ENCODE measurements at places on chromosomes 16 and 17.

GRCh38 chr17:68398691-68399637 lies 58.3 kb downstream of the WIPI1 start:
- DNase-seq, result no peak

DNA sequence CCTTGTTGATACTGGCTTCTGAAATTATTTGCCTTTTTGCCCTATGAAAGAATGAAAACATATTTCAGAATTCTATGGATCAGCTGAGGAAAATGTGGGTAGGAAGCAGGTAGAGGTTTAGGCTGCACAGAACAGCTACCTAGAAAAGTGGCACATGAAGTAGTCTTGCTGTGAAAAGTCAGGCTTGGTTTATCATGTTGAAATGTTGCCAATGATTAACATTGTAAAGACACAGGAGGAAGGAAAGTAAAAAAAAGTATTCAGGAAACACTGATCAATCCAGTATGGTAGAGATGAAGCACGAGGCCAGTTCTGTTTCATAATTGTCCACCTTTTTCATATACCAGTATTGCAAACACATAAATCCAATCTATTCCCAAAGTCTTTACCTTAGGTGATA lies 29.9 kb downstream of the ABCA6 start:
- no peak for DNase-seq

GRCh38 chr17:40112191-40112711 lies 9.5 kb upstream of the MSL1 start:
- DNase-seq, result no peak

DNA sequence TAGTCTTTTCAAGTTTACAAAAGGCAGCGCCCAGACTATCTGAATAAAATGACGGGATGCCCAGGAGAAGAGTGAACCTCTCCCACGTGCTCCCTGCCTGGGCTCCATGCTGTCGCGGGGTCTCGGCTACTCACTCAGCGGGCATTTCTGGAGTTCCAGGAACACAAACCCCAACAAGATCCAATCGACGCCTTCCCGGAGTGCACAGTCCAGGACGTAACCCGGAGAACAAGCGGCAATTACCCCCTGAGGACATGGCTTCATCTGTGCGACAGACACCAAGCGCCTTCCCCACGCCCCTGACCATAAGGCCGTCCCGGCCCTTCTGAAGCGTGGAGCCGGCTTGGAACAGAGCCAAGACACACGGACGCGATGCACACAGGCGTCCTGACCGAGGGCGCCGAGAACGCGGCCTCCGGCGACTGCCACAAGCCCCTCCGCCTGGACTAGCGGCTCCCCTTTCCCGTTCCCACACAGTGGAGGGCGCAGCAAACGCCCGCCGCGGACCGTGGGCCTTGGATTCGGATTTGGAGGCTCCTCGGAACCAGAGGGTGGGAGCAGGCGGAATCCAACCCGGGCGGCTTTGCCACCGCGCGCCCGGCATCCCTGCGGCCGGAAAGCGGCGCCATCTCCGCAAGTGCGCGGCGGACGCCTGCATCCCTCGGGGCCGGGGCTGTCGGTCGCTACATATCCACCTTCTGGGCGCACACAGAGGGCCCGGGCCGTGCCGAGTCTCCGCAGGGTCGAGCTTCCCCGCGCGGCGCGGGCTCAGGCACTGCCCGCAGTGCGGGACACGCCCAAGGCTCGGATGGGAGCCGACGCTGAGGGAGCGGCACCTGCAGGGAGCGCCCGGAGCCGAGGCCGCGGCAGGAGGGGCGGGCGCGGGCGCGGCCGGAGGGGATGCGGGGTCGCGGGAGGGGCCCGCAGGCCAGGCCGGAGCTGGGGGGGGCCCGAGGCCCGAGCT lies 725 bp downstream of the ABCA3 start:
- DNase-seq, result peak; percentile 59

- no peak for DNase-seq
Measured at GRCh38 chr16:89315791-89316581, 98.5 kb downstream of the ZNF778 start.

DNA sequence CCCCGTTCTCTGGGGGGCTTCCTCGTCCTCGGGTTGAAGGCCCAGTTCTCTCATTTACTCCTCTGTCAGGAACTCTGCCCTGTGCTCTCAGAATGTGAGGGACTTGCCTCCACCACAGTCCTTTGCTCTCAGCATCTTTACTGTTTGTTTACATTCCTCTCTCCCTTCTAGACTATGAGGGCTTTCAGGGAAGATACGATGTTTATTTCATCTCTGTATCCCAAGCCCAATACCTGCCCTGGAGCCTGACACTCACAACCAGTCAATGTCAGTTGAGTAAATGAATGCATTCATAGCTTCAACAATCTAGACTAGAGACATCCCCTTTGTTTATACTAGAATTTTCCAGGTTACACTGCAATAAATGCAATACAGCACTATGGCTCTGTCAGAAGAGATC lies 409.6 kb upstream of the CDH11 start:
- no peak for DNase-seq

GRCh38 chr16:74503412-74503811 lies 82.1 kb upstream of the CLEC18B start:
- no peak for DNase-seq

DNA sequence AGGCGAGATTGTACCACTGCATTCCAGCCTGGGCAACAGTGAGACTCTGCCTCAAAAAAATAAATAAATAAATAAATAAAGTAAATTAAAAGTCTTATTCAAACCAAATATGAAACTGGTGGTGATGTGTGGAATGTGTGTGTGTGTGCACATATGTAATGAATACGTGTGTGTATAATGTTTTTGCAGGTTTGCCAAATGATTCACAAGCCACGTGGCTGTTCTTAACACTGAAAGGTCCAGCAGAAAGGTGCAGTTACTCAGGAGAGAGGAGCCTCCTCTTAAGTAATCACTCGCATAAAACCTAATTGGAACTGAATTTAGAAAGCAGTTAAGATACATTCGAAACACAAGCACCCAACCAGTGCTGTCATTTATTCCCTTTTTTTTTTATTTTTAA lies 22.9 kb downstream of the GDE1 start:
- DNase-seq, result no peak

GRCh38 chr16:51024703-51025102 lies 126.4 kb downstream of the SALL1 start:
- DNase-seq, result no peak

- DNase-seq, result no peak
Measured at GRCh38 chr17:49015179-49015923, 18.2 kb downstream of the IGF2BP1 start.

GRCh38 chr17:41962111-41962510 lies 4.5 kb upstream of the CNP start:
- DNase-seq, result no peak

DNA sequence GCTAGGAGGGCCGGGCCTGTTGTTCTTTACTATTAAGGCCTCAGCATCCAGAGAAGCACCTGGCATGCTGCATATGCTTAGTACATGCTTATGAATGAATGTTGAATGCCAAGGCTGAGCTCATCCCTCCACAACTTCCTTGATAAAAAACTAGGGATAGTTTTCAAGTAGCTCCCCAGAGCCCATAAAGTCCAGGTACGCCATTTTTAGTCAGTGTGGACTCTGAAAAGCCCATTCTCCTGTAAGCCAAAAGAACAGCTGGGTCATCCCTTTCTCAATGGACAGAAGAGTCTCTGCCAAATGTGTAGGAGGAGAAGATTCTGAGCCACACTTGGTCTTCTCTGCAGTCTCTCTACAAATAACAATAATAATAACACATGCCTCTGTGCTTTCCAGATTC lies 8.9 kb upstream of the ITGB3 start:
- DNase-seq, result no peak

DNA sequence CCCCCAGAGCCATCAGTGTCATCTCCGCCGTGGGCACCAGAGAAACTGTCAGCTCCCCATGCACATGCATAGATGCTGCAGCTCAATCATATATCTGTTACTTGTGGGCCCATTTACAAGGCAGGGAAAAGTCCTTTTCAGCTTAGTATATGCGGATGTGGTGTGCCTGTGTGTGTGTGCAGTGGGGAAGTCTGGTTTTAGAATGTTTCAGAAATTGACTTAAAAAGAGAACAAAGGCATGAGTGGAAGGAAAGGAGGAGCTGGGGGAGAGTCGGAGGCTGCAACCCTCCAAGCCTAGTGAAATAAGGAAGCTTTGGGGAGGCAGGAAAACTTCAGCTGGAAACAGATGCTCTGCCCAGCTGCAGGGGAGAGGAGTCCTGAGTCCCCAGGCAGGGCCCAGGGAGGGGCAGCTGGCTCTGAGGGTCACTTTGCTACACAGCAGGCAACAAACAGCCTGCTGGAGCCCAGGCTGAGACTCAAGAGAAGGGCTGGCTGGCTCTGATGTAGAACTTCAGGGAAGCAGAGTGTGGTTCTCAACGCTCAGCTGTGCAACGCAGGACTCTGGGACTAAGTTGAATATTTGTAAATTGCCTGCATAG lies 11.1 kb upstream of the CD300LD start:
- no peak for DNase-seq

DNA sequence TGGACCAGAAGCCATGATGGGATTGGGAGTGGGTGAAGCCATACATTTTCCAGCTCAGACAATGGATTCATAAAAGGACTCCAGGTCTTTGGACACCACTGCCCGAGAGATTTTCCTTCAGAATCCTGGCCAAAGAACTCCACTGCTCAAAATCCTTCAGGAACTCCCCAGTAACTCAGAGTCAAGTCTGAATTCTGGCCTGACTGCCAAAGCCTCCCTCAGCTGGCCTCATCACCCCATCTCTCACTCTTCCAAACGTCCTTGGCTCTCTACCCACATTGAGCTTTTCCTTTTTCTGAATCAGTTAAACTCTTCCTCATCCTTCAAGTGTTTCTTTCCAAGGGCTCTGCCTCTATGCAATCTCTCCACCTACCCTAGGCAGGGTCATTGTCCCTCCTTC lies 1.2 kb upstream of the SEPTIN1 start:
- no peak for DNase-seq

DNA sequence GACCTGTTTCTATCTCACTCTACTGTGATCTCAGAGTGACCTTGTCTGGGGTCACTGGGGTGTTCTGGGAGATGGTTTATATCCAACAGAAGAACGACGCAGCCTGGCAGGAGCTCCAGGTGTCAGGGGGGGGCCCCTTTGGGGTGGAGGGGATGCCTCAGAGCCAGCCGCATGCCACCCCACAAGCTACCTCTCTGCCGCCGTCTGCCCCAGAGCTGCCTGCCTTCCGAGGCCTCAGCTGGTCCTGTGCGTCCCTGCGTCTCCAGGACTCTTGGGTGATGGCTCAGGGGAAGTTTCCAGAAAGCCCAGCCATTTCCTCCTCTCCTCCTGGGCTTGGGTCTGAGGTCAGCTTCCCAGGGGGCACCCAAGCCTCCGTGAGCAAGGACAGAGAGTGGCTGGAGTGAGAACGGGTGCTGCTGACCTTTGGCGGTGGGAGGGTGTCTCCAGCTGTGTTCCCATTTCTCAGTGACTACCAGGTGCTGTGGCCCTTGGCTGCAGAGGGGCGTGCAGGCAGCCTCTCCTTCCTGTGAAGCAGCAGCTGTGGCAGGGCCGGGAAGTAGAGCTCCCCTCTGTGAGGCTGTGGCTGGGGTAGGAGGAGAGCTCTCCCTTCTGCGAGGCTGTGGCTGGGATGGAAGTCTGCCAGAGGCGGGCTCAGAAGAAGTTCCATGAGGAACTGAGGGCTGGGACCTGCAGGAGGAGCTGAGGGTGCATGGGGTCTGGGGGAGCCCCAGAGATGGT lies 19.8 kb downstream of the JPH3 start:
- no peak for DNase-seq

- DNase-seq, result no peak
Measured at GRCh38 chr17:41278176-41278955, 2.9 kb downstream of the KRTAP9-7 start.

All from dorsolateral prefrontal cortex (tissue), 122 donors.